ENCODE measurements at places on chromosomes 7 and 10.
A peak's percentile ranks its signal among the peaks of the same experiment; 100 is the strongest.

DNA sequence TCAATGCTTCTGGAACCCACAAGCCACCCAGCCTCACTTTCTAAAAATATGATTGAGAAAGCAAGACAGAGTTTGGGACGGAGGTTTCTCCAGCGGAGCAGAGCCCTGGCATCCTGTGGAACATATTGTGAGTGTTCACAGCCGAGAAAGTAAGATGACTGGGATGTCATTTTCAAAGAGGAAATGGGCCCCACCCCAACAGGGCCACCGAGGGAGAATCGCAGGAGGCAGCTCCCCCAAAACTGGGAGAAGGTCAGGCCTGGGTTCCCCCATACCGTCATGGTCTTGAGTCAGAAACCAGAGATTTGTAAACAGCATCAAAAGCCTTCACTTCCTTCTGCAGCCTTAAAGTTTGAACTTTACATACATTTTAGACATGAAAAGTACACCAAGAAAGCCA is 560.0 kb downstream of the PTPRN2 start:
- DNase-seq: no peak

- no peak for DNase-seq
These were observed 123.7 kb upstream of the EEPD1 start for GRCh38 chr7:36029311-36029710.

DNA sequence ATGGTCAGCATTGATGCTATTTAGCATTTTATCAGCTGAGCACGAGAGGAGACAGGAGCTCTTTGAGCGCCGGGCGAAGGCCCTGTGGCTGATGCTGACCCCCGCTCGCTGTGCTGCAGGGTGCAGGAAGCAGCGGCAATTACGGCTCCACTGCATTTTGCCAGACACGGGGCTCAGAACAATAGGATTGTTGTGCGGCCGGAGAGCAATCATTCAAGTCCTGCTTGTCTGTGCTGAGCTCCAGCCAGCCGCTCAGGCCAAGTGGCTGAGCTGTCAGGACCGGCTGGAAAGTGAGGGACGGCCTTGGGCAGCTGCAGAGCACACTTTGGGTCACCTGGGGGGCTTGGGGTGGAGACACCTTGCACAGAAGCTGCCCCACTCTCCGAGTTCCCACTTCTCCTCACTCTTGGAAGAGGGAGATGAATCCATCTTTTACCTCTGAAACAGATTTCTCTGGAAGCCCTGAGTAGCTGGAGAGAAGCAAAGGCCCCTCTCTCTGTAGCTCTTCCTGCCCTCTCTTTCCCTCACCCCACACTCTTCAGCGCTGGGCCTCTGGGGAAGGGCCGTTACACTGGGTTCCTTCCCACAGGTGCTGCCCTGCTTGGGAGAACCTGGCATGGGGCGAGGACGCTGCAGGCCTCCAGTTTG is 17.3 kb upstream of the ADARB2 start:
- DNase-seq: no peak

DNA sequence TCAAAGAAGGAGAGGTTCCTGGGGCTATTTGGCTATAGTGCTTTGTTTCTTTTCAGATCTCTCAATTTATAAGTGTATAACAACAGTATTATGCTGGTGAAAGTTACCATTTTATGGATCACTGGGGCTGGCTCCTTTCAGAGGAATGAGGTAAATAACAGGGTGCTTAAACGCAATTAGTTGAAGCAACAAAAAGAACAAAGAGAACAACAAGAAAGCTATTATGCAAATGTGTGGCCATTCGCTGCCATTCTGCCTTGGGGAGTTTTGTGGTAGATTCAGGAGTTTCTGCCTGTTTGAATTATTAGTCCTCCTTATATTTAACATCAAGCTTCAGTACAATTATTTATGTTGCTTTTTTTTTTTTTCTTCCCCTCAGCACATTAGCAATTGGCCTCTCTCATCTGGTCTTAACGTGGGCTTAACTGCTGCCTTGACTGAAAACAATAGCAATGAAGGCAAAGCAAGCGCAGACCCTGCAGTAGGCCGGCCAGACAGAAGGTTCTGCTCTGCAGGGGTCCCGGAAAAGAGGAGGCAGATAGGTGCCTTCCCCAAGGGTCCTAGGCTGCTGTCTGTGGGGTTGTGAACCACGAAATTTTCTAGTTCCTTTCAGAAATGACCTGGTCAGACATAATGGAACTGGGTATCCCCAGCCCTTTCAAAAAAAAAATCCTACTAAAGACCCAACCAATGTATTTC is 339.9 kb upstream of the PODXL start:
- DNase-seq: peak; percentile 91

DNA sequence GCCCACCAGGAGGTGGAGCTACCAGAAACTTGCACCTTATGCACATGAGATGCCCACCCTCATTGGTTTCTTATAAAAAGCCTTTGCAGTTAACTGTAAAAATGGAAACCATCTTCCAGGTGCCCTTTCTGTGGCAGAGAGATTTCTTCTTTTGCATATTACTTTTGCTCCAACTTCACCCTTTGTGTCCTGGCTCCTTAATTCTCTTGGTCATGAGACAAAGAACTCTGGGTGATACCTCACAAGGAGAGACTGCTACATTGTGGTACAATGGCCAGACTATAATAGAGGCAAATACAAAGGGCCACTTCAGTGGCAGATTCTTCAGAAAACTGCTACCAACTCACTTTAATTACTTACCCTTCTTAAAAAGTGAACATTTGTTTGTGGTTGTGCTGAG is 76.4 kb upstream of the PTER start:
- no peak for DNase-seq

DNA sequence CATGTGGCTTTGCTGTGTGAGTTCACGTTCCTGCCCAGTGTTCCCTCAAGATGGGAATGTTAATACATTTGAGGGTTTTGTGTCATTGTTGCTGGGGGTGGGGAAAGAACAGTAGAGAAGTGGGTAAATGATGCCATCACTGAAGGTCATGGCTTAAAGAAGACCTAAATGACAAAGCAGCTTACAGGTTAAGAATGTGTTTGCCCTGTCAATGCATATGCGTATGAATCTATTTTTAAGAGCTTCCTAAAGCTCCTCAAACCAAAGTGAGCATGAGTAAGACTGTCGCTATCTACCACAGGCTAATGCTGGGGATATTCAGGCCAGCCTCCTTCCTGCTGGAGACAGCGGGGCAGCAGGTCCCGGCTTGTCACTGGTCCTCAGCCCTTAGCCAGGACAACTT is 162.9 kb downstream of the CREB5 start:
- DNase-seq: no peak

DNA sequence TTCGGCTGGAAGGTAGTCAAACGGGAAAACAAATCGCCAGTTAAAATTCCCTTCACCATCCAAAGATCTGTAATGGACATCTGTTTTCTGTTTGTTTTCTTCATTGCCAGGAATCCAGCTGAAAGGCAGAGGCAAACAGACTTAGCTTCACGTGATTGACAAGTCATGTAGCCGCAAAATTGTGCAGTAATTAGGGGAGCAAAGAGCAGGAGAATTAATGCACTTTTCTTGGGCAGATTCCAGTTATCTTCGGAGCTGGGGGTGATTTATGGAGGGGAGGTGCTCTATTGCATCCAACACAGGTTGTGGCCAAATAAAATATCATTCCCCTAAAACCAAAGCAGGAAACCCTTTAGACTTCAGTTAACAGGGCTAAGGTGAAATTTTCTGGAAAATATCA is 162.2 kb downstream of the MYOF start:
- DNase-seq: peak; percentile 76

GRCh38 chr10:123835575-123835974 is 56.0 kb downstream of the CPXM2 start:
- DNase-seq: no peak

DNA sequence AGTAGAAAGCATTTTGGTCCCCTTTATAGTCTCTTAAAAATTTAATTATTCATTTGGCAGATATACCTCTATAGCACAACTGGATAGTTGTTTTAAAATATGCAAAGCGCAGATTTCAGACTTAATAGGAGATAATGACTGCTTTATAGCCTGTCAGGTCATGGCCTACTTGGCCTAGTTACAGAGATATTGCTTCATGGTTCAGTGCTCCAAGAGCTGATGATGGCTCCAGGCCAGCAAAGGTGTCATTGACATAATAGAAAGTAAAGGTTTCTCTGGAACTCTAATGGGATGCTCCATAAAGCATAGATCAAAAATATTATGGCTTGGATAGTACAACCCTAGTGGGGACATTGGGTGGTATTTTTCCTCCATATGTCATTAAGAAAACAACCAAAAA is 285.7 kb downstream of the NXPH1 start:
- DNase-seq: peak; percentile 40

GRCh38 chr10:110005719-110006118 is 2.1 kb upstream of the ADD3 start:
- no peak for DNase-seq

GRCh38 chr7:94368371-94368791 is 26.3 kb upstream of the COL1A2 start:
- no peak for DNase-seq

- DNase-seq: no peak
These were observed 5.6 kb downstream of the POR start for GRCh38 chr7:75920431-75921161.

- DNase-seq: no peak
These were observed 58.1 kb downstream of the PARP12 start for GRCh38 chr7:140004672-140005071.

- no peak for DNase-seq
These were observed 478.3 kb downstream of the TNS3 start for GRCh38 chr7:47103498-47104205.

- DNase-seq: no peak
These were observed 45.9 kb downstream of the ZNF783 start for GRCh38 chr7:149307775-149308501.

DNA sequence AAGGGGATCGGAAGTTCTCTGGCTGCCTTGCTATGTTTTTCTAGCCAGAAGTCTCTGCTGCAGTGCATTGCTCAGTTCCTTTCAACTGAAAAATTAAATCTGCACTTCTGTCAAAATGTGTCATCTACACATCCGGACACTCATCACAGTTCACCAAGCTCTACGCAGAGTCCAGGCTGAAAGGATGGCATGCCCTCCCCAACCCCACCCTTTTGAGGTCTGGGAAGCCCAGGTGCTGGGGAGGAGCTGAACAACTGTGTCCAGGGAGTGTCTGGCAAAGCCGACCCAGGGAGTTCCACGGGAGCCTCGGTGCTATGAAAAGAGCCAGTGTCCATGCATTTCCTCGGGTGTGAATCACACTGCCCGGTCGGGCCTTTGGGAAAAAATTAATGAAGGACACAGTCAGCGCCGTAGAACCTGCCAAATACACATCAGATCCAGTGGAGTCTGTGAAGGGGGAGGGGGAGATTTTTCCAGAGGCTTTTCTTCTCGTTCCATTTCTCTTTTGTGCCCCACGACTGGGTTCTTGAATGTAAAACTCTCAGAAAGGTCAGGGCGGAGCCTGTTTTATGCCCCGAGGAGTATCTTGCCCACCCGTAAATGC is 757 bp upstream of the PALS2 start:
- peak; percentile 69 for DNase-seq

GRCh38 chr10:100535715-100536353 is at the start of gene HIF1AN:
HIF1AN (plus strand) TSS chr10:100535943; CDS start chr10:100535959, 16 bp downstream.
- DNase-seq: peak; percentile 89

DNA sequence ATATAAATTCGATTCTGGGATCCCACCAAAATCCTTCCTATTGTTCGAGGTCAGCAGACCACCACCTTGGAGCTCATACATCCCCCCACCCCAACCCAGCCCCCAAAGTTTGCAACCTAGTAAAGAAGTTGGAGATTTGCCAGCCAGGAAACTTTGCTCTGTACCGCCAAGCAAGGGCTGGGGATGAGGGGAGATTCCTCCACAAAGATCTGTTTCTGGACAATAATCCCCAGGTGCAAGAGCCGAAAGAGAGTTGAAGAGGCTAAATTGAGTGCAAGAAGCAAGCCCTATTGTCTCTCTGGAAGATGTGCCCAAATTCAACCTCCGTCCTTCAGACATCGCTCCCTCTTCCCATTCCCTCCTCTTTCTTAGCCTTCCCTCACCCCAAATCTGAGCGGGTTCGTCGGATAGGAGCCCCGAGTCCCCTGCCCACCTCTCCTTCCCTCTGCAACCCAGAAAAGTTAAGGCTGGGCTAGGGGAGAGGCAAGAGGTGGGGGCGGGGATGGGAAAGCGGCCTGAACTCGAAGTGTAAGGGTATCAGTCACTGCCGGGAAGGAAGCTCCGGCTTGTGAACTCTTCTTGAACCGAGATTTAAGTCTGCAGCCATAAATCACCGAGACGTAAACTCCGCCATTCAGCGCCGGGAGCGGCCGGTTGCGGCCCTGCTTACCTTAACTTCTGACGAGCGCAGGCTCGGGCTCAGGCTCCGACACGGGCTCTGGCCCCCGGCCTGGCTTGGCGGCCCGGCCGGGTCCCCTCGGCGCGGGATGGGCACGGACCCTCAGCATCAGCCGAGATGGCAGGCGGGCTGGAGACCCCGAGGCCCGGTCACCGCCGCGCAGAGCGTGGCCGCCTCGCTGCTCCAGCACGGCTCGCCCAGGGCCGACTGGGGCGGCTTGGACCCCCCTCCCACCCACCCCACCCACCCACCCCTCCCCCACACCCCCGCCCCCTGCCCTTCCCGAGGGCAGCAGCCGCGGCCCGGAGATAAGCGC is 10.8 kb upstream of the HOXA2 start:
- no peak for DNase-seq

DNA sequence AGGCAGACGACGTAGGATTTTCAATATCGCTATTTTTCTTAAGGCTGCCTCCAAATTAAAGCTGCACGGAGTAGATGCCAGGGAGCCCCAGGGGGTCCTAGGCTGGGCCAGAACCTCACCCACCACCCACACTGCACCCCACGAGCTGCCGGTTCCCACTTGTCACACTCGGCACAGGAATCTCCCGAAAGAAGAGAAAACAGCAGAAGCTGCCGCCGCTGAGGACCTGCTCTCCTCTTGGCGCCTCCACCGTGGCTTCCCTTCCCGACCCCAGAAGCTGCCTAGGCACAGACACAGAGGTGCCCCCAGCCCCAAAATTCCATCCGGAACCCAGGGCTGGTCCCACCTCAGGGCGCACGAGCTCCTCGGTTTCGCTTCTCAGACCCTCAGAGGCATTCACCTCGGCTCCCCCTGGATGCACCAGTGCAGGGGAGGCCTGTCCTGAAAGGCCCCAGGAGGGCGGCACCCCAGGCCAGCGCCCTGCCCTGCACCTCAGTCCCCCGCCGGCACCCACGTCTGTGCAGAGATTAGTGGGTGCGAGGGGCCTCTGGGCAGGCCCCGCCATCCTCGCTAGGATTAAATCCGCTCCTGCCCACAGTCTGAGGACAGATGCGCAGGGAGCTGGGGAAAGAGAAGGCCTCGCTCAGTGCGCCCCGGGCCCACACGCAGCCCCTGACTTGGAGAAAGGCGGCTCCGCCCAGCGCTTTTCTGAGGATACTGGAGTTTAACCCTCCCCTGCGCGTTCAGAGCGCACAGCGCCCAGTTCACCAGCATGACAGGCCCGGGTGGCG is 99.2 kb downstream of the PTPRN2 start:
- no peak for DNase-seq

- DNase-seq: no peak
These were observed 178.7 kb downstream of the GFRA1 start for GRCh38 chr10:116094356-116094755.

GRCh38 chr7:96837593-96837992 is 127.9 kb upstream of the SEM1 start:
- no peak for DNase-seq

GRCh38 chr7:38574086-38574485 is 57.1 kb downstream of the AMPH start:
- no peak for DNase-seq

GRCh38 chr10:119238577-119238976 is 31.2 kb downstream of the GRK5 start:
- DNase-seq: no peak
